Type B pancreatic cell (in vitro differentiated cells): ENCODE measurements at places on chromosomes 2 and 18. TPM values are rescaled to one million over a fixed set of nuclear protein-coding genes. Genes with fewer than 3 reads are reported as not detected.

The HOXD8 gene
- 2.8 TPM in 1 of 2 replicates, not detected in the other for total RNA-seq

The SH3RF3 gene
- total RNA-seq = 2.5 and 13.9 TPM in 2 replicates

The KCNG3 gene
- 0.65 and 0.88 TPM in 2 replicates for total RNA-seq

The RGPD5 gene
- total RNA-seq = 63.5 and 65.9 TPM in 2 replicates

The RAD51AP2 gene
- total RNA-seq = 0.12 TPM in 2 replicates

- H3K27ac ChIP-seq = no peak overlapping the region
- no peak for DNase-seq
- no peak overlapping the region for H3K4me3 ChIP-seq
These were observed 100.1 kb upstream of the RNF152 start for GRCh38 chr18:61992923-61993322.

- DNase-seq = no peak
- peaks cover 7% of the 10 kb centered on the region for H3K36me3 ChIP-seq
- H3K4me1 ChIP-seq = peaks cover 43% of the 10 kb centered on the region
- H3K27me3 ChIP-seq = no peaks in the 10 kb centered on the region
- H3K4me3 ChIP-seq = peak overlapping the region; percentile 30
These were observed 214.1 kb downstream of the AGPS start for GRCh38 chr2:177606636-177607035.

GRCh38 chr2:25567406-25567805 is 106.0 kb downstream of the DTNB start:
- H3K4me3 ChIP-seq = no peak overlapping the region
- no peak for DNase-seq
- peaks cover 11% of the 10 kb centered on the region for H3K4me1 ChIP-seq
- no peaks in the 10 kb centered on the region for H3K27me3 ChIP-seq

GRCh38 chr2:235911633-235912233 is 256.5 kb downstream of the GBX2 start:
- H3K27me3 ChIP-seq = no peaks in the 10 kb centered on the region
- H3K4me3 ChIP-seq = no peak overlapping the region
- H3K4me1 ChIP-seq = no peaks in the 10 kb centered on the region
- DNase-seq = no peak

DNA sequence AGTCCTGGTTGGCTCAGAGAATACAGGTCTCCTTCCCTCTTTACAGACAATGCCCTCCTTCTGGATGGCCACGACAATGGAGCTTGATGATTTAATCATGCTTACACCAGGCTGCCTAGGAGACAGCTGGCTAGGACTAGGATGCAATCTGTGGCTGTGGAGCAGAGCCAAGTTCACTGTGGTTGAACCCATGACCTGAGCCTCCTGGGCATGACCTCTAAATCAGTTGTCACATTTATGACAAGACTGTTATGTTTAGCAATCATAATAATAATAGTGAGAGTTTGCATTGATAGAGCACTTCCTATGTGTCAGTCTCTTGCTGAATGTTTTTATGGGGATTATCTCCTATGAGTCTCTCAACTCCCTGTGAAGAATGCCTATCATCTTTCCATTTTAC is 244.1 kb downstream of the ICOS start:
- no peaks in the 10 kb centered on the region for H3K36me3 ChIP-seq
- no peaks in the 10 kb centered on the region for H3K27me3 ChIP-seq
- H3K27ac ChIP-seq = no peak overlapping the region
- H3K4me3 ChIP-seq = no peak overlapping the region
- peaks cover 12% of the 10 kb centered on the region for H3K4me1 ChIP-seq

- DNase-seq = no peak
- no peaks in the 10 kb centered on the region for H3K4me1 ChIP-seq
- H3K27ac ChIP-seq = no peak overlapping the region
- H3K27me3 ChIP-seq = no peaks in the 10 kb centered on the region
These were observed 816.3 kb upstream of the HS6ST1 start for GRCh38 chr2:129135017-129135416.

- no peaks in the 10 kb centered on the region for H3K27me3 ChIP-seq
- DNase-seq = no peak
- peaks cover 51% of the 10 kb centered on the region for H3K4me1 ChIP-seq
- peaks cover 20% of the 10 kb centered on the region for H3K36me3 ChIP-seq
These were observed 69.9 kb downstream of the SH3BP4 start for GRCh38 chr2:235021752-235022151.

- no peak overlapping the region for H3K27ac ChIP-seq
- H3K36me3 ChIP-seq = no peaks in the 10 kb centered on the region
- no peak overlapping the region for H3K4me3 ChIP-seq
- peaks cover 25% of the 10 kb centered on the region for H3K27me3 ChIP-seq
- peaks cover 27% of the 10 kb centered on the region for H3K4me1 ChIP-seq
- DNase-seq = no peak
These were observed 27.8 kb upstream of the COL6A3 start for GRCh38 chr2:237441605-237442274.

- H3K36me3 ChIP-seq = no peaks in the 10 kb centered on the region
- peaks cover 3% of the 10 kb centered on the region for H3K4me1 ChIP-seq
- H3K27me3 ChIP-seq = peaks cover 9% of the 10 kb centered on the region
- no peak for DNase-seq
These were observed 23.1 kb upstream of the KLF7 start for GRCh38 chr2:207188626-207189419.

- peaks cover under 1% of the 10 kb centered on the region for H3K4me1 ChIP-seq
- no peak overlapping the region for H3K4me3 ChIP-seq
- DNase-seq = no peak
- H3K36me3 ChIP-seq = peaks cover 4% of the 10 kb centered on the region
- no peaks in the 10 kb centered on the region for H3K27me3 ChIP-seq
These were observed 19.0 kb downstream of the TWSG1 start for GRCh38 chr18:9353596-9353995.

DNA sequence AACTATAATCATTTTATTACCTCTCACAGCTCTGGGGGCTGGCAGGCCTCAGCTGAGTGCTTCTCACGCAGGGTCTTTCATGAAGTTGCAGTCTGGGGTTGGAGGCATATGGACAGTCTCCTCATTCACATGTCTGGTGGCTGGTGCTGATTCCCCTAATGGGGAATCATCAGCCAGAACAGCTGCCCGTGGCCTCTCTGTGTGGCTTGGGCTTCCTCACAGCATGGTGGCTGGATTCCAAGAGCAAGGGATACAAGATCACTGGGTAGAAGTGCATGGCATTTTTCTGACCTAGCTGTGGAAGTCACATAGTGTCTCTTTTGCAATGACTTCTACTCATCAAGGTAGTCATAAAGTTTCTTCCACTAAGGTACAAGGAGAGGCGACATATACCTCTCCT is 59.0 kb upstream of the LAPTM4A start:
- no peak for DNase-seq
- peaks cover 36% of the 10 kb centered on the region for H3K4me1 ChIP-seq
- H3K36me3 ChIP-seq = no peaks in the 10 kb centered on the region
- no peaks in the 10 kb centered on the region for H3K27me3 ChIP-seq

GRCh38 chr2:128474962-128475361 is 156.3 kb upstream of the HS6ST1 start:
- H3K36me3 ChIP-seq = no peaks in the 10 kb centered on the region
- peak overlapping the region; percentile 19 for H3K27ac ChIP-seq
- no peaks in the 10 kb centered on the region for H3K27me3 ChIP-seq
- peak; percentile 58 for DNase-seq
- peaks cover 19% of the 10 kb centered on the region for H3K4me1 ChIP-seq

DNA sequence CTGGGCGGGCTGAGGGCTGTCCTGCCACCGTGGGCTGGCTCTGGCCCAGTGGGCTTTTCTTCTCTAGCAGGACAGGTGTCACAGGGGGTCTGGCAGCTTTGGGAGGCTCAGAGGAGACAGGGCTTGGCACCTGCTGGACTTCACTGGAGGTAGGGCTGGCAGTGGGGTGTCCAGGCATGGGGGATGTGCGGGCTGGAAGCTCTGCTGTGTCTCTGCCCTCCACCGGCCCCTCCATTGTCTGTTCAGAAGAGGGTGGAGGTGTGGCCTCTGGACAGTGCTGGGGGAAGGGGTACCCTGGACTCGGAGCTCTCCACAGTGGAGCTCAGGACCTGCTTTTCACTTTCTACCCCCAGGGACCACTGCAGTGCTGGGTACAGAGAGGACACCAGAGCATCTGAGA is 9.2 kb downstream of the PTPRN start:
- H3K4me3 ChIP-seq = no peak overlapping the region
- H3K36me3 ChIP-seq = no peaks in the 10 kb centered on the region
- DNase-seq = no peak
- H3K4me1 ChIP-seq = no peaks in the 10 kb centered on the region
- peaks cover 83% of the 10 kb centered on the region for H3K27me3 ChIP-seq
- no peak overlapping the region for H3K27ac ChIP-seq

GRCh38 chr2:88038263-88039105 is 17.1 kb downstream of the KRCC1 start:
- H3K4me3 ChIP-seq = no peak overlapping the region
- peak overlapping the region; percentile 69 for H3K27ac ChIP-seq
- H3K4me1 ChIP-seq = peaks cover 9% of the 10 kb centered on the region
- DNase-seq = no peak
- no peaks in the 10 kb centered on the region for H3K27me3 ChIP-seq
- peaks cover 22% of the 10 kb centered on the region for H3K36me3 ChIP-seq

GRCh38 chr2:1052771-1053191 is 102.1 kb downstream of the SNTG2 start:
- no peak for DNase-seq
- H3K4me1 ChIP-seq = peaks cover 6% of the 10 kb centered on the region
- peaks cover 12% of the 10 kb centered on the region for H3K27me3 ChIP-seq
- no peak overlapping the region for H3K27ac ChIP-seq
- H3K36me3 ChIP-seq = no peaks in the 10 kb centered on the region

DNA sequence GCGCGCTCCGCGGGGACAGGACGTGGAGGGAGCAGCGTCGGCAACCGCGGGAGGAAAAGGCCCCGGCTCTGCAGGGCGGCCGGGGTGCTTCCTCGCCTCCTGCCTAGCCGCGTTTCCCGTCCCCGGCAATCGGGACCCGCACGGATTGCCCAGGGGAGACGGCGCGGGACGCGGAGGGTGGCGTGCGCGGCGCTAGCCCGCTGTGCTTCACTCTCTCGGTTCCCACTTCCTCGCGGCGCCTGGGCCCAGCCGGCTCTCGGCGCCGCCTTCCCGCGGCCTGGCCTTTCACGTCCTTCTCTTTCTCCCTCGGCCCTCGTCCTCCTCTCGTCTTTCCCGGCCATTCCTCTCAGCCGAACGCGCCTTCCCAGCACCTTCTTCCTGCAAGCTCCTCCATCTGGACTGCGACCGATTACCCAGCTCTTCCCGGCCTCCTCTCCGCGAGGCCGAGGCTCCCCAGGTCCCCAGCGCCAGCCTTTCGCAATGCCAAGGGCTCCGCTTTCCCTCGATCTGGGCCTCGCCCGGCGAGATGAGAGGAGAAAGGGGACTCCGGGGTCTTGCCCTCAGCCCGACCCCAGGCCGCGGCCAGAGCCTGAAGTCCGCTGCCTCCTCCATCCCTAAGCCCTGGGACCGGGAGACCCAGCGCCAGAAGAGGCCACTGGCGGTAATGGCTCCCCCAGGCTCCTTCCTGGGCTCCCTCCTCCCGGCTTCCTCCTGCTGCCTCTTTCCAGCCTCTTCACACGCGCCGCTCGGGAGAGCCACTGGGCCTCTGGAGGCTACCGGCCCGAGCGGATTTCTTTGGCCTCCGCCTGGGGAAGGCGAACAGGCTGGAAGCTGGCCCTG is 34.3 kb upstream of the ATP6V1B1 start:
- peaks cover 7% of the 10 kb centered on the region for H3K36me3 ChIP-seq
- peak overlapping the region; percentile 94 for H3K4me3 ChIP-seq
- no peak overlapping the region for H3K27ac ChIP-seq
- peaks cover 96% of the 10 kb centered on the region for H3K27me3 ChIP-seq
- peaks cover 6% of the 10 kb centered on the region for H3K4me1 ChIP-seq

- H3K27me3 ChIP-seq = peaks cover 12% of the 10 kb centered on the region
- no peak for DNase-seq
- H3K4me3 ChIP-seq = no peak overlapping the region
- H3K27ac ChIP-seq = peak overlapping the region; percentile 8
- H3K36me3 ChIP-seq = no peaks in the 10 kb centered on the region
These were observed 127.0 kb downstream of the TTC32 start for GRCh38 chr2:19774805-19775176.

DNA sequence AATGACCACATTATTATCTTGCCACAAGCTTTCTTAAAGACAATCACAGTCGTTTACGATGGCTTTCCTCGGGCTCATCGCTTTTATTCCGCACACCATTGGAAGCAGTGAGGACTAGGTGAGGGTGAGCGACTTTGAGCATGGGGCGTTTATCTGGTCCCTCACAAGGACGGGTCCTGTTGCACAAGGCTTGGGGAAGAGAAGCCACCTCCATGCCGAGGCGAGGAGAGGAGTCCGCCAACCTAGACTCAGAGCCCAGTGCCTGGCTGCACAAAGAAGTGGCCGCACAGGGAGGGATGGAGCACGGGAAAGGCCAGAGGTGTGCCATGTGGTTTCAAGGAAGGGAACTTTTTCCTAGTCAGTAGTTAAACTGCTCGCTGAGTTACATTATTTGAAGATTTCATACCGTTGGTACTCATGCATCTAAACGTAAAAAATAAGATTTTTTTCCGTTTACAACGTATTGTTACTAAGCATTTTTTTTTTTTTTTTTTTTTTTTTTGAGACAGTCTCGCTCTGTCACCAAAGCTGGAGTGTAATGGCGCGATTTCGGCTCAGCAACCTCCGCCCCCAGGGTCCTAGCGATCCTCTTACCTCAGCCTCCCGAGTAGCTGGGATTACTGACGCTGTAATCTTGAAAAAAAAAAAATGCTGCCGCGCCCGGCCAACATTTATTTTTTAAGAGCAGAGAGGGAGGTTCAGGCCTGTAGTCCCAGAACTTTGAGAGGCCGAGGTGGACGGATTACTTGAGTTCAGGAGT is 849 bp upstream of the CYP27C1 start:
- H3K4me1 ChIP-seq = peaks cover 24% of the 10 kb centered on the region
- H3K36me3 ChIP-seq = peaks cover 4% of the 10 kb centered on the region
- DNase-seq = no peak
- H3K27me3 ChIP-seq = peaks cover 54% of the 10 kb centered on the region
- H3K4me3 ChIP-seq = peak overlapping the region; percentile 96
- peak overlapping the region; percentile 70 for H3K27ac ChIP-seq

DNA sequence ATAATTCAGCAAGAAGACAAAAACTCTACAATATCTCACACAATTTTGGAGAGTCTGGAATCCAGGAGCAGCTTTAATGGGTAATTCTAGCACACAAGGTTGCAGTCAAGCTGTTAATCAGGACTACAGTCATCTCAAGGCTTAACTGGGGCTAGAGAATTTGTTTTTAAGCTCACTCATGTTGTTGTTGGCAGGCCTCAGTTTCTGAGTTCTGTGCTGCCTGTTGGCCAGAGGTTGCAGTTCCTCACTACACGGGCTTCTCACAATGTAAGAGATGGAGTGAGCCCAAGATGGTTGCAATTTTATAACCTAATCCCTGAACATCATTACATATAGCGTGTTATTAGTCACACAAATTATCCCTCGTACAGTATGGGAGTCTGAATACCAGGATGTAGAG is 50.6 kb upstream of the TMEFF2 start:
- no peaks in the 10 kb centered on the region for H3K27me3 ChIP-seq
- DNase-seq = no peak
- H3K4me3 ChIP-seq = no peak overlapping the region
- no peaks in the 10 kb centered on the region for H3K4me1 ChIP-seq
- no peaks in the 10 kb centered on the region for H3K36me3 ChIP-seq
- H3K27ac ChIP-seq = no peak overlapping the region

DNA sequence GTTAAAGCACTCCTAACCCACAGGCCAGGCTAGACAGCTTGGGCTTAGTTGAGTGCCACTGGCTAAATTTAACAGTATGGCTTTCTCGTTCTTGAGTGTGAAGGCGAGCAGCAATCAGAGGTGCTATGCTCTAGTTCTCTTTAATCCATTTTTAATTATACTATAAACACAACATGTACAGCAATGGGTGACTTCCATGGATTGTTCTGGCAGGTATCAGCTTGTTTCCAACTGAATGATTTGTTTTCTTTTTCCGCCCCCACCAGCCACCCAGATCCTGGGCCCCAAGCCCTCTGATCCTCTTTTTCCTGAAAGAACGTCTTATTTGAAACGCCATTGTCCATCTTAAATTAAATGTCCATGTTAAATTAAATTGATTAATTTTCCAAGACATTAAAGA is 244.8 kb downstream of the IKZF2 start:
- no peaks in the 10 kb centered on the region for H3K27me3 ChIP-seq
- H3K27ac ChIP-seq = no peak overlapping the region
- no peak for DNase-seq
- H3K36me3 ChIP-seq = peaks cover 10% of the 10 kb centered on the region
